HepG2 (cell line): ENCODE measurements at places on chromosomes 12 and 14. TPM values are rescaled to one million over a fixed set of nuclear protein-coding genes. Genes with fewer than 3 reads are reported as not detected.

GRCh38 chr14:74618078-74618952 is 6.3 kb upstream of the LTBP2 start:
- no peaks in the 10 kb centered on the region for H3K36me3 ChIP-seq
- H3K27me3 ChIP-seq, result no peaks in the 10 kb centered on the region
- H3K4me3 ChIP-seq, result 0 out of 2 replicates have a peak overlapping the region, but pooled peaks have one; percentile 5
- peak; percentile 90 for DNase-seq
- peaks cover 62% of the 10 kb centered on the region for H3K4me1 ChIP-seq
- H3K27ac ChIP-seq, result peak overlapping the region; percentile 50

GRCh38 chr12:61713121-61713520 is 547.1 kb upstream of the USP15 start:
- no peak overlapping the region for H3K27ac ChIP-seq
- no peaks in the 10 kb centered on the region for H3K36me3 ChIP-seq
- DNase-seq, result no peak
- no peak overlapping the region for H3K4me3 ChIP-seq
- no peaks in the 10 kb centered on the region for H3K4me1 ChIP-seq
- no peaks in the 10 kb centered on the region for H3K27me3 ChIP-seq

DNA sequence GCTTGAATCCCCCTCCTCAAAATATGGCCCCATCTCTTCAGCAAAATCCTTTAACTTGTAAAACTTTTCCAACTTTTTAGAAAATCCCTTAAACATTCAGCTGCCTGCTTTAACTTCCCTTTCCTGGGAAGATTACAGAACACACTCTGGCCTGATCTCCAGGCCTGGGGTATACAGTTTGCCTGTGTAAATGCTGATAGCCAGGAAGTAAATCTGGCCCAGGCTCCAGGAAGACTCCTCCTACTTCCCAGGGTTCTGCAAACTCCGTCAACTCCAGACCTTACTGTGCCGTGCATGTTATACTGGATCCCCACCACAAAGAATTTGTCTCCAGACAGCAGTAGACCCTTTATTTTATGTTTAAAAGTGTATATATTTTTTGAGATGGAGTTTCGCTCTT is 67.0 kb upstream of the FERMT2 start:
- no peaks in the 10 kb centered on the region for H3K36me3 ChIP-seq
- no peak for DNase-seq
- H3K4me3 ChIP-seq, result no peak overlapping the region
- H3K4me1 ChIP-seq, result no peaks in the 10 kb centered on the region
- H3K27me3 ChIP-seq, result no peaks in the 10 kb centered on the region

GRCh38 chr14:45125754-45126153 is 8.5 kb downstream of the FKBP3 start:
- no peaks in the 10 kb centered on the region for H3K27me3 ChIP-seq
- no peak overlapping the region for H3K4me3 ChIP-seq
- no peak overlapping the region for H3K27ac ChIP-seq
- H3K36me3 ChIP-seq, result peaks cover 15% of the 10 kb centered on the region; the same call in 2 of the 3 replicates
- no peak for DNase-seq

DNA sequence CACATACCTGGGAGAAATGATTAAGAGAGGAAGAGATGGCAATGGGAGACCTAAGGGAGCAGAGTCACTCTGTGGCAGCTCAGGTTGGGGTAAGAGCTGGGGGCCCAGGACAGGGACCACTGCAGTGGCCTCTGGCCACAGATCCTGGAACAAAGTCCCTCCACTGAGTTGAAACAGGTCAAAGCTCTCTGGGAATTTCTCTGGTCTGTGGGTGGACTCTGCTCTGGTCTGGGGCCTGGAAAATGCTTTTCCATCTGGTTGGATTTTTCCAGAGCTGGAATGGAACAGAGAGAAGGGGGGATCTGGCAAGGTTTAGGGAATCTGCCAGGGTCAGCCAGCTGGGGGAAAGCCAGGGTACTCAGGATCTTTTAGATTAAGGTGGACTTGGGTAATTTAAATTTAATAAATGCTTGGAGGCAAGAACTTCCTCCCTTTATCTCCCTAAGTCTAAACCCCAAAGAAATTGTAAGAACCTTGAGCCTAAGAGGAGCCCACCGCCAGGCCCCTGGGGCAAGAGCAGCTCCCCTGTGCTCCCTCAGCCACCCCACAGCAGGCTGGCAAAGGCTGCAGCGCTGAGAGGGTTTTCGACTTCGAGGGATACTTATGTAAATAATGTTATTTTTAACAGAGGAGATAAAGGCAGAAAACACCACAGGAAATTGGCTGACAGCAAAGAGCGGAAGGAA is 3.7 kb downstream of the HOXC10 start:
- no peak for DNase-seq
- peaks cover 37% of the 10 kb centered on the region for H3K4me1 ChIP-seq
- peak overlapping the region; percentile 51 for H3K4me3 ChIP-seq
- H3K27me3 ChIP-seq, result peaks cover 9% of the 10 kb centered on the region

Gene ZNF385A
- 0.44 and 0.49 TPM in 2 replicates for total RNA-seq

Gene CD69
- not detected in 2 replicates for total RNA-seq

Gene ADGRD1
- 0.34 and 0.46 TPM in 2 replicates for total RNA-seq

Gene CD163L1
- total RNA-seq, result 6.8 and 9.4 TPM in 2 replicates
